ENCODE measurements at places on chromosomes 4 and X.

- DNase-seq = no peak
These were observed 680.6 kb upstream of the CPEB2 start for GRCh38 chr4:14321723-14322122.

DNA sequence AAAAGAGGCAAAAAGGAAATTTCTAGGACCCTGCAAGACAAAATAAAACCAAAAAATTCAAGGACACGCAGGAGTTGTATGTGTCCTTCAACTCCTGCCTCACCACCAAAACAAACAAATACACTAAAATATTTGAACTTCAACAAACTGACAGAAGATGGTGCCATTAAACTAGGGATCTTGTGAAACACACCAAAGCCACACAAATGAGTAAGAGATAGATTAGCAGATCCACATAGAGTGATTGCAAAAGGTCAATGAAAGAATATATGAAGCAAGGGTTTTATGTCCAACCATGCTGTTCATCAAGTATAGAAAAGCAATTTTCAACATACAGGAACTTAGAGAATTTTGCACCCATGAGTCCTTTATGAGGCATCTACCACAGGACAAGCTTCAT lies 40.1 kb upstream of the SCML1 start:
- no peak for DNase-seq

- no peak for DNase-seq
These were observed 7.1 kb downstream of the AWAT2 start for GRCh38 chrX:70042399-70043371.

GRCh38 chrX:53354669-53355068 lies 67.8 kb downstream of the SMC1A start:
- no peak for DNase-seq

DNA sequence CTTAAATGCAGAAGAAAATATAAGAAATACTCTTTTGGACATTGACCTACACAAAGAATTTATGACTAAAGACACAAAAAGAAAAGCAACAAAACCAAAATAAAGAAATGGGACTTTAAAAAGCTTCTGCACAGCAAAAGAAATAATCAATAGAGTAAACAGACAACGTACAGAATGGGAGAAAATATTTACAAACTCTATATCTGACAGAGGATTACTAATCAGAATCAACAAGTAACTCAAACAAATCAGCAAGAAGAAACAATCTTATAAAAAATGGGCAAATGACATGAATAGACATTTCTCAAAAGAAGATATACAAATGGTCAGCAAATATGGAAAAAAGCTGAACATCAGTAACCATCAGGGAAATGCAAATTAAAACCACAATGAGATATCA lies 37.6 kb upstream of the UGT2B17 start:
- no peak for DNase-seq

DNA sequence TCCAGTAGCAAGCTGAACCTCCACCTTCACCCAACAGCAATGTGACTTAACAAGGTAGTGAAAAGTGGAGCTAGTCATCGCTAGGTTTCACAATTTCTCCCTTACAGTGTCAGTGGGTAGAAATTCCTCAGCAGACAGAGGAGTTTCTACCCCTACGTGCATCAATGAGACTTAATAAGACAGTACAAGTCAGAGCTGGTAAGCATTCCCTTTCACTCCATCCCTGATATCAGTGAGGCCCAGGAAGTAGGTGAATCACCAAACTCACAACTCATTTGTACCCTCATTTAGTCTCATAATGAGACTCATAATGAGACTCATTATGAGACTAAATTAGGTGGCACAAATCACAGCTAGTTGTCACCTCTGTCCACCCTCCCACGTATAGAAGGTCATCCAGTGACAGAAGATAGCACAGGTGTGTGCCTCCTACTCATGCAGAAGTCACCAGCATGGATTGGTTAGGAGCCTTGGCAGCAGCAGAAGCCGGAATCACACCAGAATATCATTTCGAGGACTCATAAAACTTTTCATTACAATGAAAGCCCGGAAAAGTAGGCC lies 50.8 kb upstream of the NUDT10 start:
- no peak for DNase-seq

Data from stimulated activated CD8-positive, alpha-beta memory T cell treated with anti-CD3 and anti-CD28 coated beads, Interleukin-4, amount 100 ng/mL, for 4 hours (primary cell).